Fibroblast of gingiva (primary cell): ENCODE measurements at places on chromosomes 4 and X.

DNA sequence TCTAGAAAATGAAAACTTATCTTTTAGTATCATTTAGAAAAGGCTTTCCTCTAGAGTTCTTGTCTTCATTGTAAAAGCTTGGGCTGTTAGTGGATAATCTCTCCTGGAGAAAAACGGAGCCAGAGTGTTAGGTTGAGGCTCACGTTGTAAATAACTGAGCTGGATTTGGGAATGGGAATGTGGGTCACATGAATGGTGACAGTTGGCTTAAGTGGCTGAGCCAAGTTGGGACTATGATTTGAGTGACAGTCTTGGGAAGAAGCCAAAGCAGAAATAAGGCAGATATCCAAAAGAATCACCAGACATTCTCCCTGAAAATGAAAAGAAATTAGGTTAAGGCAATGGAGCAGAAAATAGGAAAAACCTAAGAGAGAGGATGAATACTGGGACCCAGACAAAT is 33.6 kb upstream of the PDGFC start:
- DNase-seq: no peak

- DNase-seq: no peak
Observed at GRCh38 chr4:147793569-147794313, 61.9 kb downstream of the ARHGAP10 start.

DNA sequence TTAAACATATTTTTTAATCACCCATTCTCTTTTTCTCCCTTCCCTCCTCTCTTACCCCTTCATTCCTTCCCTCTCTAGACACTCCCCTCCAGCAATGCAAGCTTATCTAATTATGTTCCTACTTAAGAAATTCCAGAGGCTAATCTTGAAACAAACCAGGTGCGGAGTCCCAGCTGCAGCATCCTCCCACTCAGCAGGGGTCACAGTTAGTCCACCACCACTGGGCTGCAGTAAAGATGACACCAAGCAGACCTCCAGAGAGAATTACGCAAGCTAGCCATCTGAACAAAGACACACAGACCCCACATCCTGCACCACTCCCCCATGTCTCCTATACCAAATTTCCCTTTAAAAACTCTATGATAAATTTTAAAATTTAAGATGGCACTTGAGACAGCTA is 13.9 kb upstream of the SEC24B start:
- no peak for DNase-seq

- no peak for DNase-seq
Observed at GRCh38 chr4:15262396-15262795, 165.4 kb upstream of the C1QTNF7 start.

DNA sequence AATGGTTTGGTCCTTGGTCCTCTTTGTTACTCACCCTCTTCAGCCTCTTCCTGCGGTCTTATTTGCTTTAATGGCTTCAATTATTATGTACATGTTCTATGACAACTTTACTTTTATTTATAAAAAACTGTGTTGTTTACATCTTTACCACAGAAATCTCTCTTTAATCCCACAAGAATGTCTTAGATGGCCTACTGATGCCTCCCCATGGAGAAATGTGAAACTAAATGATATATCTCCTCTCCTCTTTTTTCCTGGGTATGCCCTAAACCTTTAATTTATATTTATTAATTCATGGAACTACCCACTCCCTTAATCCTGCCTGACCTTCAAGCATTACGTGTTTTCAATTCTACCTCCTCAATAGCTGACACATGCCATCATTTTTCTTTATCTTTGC is 573.2 kb downstream of the CENPC start:
- DNase-seq: no peak

DNA sequence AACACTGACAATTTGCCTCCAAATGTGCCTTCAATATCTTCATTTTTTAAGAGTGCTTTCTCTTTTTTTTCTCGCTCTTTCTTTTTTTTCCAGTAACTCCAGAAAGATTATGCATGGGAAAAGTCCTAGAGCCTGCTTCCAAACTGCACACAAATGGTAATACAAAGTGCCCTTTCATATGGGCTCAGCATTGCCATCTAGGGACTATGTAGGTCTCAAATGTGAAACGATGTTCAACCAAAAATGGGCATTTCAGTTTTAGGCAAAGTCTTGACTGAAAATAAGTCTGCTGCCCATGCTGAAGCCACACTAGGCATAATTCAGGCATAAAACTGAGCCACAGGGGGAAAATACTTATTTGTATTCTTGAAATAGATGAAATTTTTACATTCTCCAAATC is 65.6 kb downstream of the SYNPO2 start:
- DNase-seq: peak; percentile 44

GRCh38 chrX:52542311-52542710 is 25.4 kb upstream of the XAGE1B start:
- DNase-seq: no peak

- DNase-seq: no peak
Observed at GRCh38 chr4:158599765-158600498, 71.8 kb downstream of the C4orf46 start.

DNA sequence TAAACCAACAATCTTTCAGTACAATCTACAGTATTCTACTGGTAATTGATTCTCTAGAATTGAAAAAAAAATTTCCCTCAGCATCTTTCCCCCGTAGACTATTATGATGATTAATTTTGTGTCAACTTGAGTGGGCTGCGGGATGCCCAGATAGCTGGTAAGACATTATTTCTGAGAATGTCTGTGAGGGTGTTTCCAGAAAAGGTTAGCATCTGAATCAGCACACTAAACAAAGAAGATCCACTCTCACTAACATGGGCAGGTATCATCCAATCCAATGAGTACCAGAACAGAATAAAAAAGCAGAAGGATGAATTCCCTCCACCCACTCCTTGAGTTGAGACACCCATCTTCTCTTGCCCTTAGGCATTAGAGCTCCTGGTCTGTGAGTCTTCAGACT is 186.1 kb upstream of the MAB21L2 start:
- DNase-seq: no peak

GRCh38 chrX:67953658-67954057 is 409.8 kb downstream of the AR start:
- no peak for DNase-seq

DNA sequence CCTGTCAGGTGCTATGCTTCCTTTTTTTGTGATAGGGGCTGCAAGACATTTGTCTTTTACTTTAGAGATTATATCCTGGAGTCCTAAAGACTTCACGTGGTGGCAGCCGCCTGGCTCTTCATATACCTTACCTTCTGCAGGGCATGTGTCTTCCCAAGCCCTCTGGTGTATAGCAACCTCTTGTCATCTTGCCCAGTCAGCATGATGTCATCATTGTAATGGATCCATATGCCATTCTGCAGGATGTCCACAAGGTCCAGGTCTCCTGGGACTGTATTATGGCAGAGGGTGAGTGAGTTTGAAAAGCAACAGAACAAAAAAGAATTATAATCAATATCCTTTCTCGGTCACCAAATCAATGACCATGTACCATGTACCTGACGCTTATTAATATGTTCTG is 82.2 kb upstream of the SCOC start:
- peak; percentile 50 for DNase-seq

- DNase-seq: no peak
Observed at GRCh38 chr4:63670735-63671134, 738.5 kb downstream of the TECRL start.

GRCh38 chr4:101348367-101348827 is 1.1 kb upstream of the PPP3CA start:
- peak; percentile 30 for DNase-seq
